ENCODE measurements at places on chromosomes 2 and 18.
A peak's percentile ranks its signal among the peaks of the same experiment; 100 is the strongest.

DNA sequence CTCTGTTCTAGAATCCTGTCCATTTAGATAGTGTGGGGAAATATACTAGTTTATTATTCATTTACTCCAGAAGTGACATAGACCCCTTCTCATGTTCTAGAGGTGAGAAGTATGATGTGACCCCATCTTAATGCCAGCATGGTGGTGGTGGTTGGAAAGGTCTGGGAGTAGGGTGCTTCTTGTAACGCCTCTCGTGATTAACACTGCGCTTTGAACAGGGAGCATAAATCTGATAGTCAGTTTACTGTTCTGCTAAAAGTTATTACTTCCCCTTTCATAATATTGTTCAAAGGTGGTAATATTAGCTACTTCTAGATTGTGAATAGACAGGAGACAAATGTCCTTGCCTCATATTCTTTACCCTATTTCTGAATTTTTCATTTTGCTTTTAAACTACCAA is 35.6 kb downstream of the EHBP1 start:
- no peak for DNase-seq

- DNase-seq, result no peak
These were observed 34.9 kb downstream of the CFAP210 start for GRCh38 chr2:169659320-169659719.

DNA sequence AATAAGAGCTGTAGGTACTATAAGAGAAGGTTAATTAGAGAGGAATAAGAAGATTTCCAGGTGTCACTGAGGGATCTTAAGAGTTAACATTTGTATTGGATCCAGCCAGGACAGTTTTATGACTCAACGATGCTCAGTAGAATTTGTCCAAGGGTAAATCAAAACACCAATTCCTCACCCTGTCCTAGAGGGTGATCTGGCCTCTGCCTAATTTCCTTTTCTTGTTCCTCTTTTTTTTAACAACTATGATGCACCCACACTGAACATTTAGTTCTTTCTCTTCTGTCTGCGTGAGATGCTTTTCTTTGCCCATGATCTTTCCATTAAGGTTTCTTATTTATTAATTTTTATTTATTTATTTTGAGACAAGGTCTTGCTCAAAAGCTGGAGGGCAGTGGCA is 92.0 kb downstream of the PMS1 start:
- DNase-seq, result no peak

DNA sequence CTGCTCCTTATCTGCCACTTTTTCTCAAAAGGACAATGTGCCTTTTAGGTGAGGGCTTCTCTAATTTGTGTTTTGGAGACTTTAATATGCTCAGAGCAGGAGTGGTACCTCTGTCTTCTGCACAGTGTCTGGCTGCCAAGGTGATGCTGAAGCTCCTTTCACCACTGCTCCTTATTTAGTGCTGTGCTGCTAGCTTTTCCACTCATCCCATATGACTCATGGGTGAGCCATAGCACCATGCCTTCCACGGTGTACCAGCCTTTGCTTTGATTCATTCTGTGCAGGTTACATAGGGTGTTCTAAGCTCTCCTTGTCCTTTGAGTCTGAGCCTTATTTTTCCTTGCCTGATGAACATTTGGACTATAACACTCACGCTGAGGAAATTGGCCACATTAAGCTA is 202.4 kb downstream of the ARL6IP6 start:
- DNase-seq, result peak; percentile 89

GRCh38 chr2:71788186-71788525 is 334.8 kb downstream of the DYSF start:
- no peak for DNase-seq

- no peak for DNase-seq
These were observed 555.8 kb upstream of the ID2 start for GRCh38 chr2:8125741-8126711.
